ENCODE measurements at places on chromosomes 7 and 10.
A peak's percentile ranks its signal among the peaks of the same experiment; 100 is the strongest.

GRCh38 chr10:126160571-126160970 lies 227.7 kb downstream of the ADAM12 start:
- no peak for DNase-seq

DNA sequence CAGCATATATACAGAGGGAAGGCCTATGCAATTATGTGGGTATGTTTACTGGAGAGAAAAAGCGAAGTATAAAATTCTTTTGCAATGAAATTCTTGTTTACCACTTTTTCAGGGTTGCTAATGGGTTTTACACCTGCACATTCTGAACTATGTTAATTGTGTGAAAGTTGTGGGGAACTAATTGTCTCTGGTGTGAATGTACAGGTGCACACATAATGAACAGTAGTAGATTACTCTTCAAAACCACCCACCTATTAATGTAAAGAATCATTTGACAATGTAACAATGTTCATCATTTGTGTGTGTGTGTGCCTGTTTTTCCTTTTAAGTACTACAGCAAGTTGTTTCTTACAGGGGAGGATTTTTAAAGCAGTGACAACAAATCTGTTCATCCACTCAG lies 80.0 kb upstream of the FEZF1 start:
- DNase-seq, result no peak

GRCh38 chr7:116227678-116228239 lies 17.4 kb downstream of the TES start:
- DNase-seq, result no peak

GRCh38 chr7:67625257-67625737 lies 628.7 kb downstream of the TYW1 start:
- DNase-seq, result no peak

DNA sequence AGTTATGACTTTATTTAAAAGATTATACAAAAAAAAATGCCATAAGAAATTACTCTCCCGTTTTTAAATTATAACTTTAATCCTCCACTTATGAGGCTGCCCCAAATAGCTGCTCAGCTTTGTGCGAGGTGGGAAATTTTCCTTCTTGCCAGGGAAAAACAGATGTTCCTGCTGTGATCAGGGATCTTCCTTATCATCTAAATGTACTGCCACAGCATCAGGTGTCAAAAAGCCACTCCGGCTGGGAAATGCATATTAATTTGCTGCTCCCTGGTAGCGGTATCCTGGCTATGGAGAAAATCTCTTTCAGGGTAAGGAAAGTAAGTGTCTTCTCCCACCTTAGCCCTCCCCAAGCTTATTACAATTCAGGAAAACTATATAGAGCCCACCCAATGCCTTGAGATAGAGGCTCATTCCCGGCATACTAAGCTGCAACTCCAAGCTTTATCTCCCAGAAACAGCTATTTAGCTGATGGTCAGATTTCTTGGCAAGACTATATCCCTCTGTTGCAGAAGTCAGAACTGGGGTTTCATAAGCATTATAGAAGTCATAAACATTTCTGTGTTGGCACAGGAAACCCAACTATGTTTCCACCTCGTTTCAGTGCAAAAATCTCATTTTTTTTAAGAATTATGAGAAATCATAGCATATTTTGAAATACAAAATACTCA lies 360.4 kb downstream of the PARD3 start:
- DNase-seq, result no peak

GRCh38 chr7:24729365-24730017 lies 27.8 kb downstream of the GSDME start:
- no peak for DNase-seq

GRCh38 chr10:78663721-78664120 lies 405.0 kb upstream of the ZMIZ1 start:
- no peak for DNase-seq

GRCh38 chr10:19724287-19724686 lies 91.9 kb upstream of the PLXDC2 start:
- DNase-seq, result no peak

DNA sequence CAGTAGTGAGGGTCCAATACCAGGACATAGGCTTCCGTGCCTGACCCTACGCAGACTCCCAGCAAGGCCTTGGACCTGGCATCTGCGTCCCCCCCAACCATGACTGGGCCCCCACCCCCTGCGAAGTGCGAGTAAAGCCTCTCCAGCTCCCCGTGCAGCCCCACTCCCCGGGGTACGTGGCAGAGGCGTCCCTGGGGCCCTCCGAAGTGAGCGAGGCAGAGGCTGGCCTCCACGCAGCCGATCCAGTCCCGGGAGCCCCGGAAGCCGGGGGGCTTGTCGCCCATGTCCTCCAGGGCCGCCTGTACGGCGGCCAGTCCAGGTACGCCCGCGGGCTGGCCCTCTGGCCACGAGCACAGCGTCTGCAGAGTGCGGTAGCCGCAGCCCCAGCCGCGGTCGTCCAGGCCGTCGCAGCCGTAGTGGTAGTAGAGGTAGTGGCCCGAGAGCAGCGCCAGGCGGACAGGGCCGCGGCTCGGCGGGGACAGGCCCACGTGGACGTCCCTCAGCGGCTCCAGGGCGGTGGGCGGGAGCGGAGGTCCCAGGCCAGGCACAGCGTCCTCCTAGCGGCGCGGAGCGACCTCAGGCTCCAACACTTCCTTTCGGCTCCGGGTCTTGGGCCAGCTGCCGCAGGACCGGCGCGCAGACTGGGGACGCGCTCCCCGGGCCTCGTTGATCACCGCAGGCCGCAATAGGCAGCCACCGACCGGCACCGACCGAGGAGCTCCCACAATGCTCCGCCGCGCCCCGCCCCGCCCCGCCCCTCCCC lies at the start of gene UFSP1:
Gene UFSP1, minus strand, starts transcription at position 728 of the 763 bp plus-strand sequence. Its CDS starts 444 bp downstream, at position 284.
- no peak for DNase-seq

DNA sequence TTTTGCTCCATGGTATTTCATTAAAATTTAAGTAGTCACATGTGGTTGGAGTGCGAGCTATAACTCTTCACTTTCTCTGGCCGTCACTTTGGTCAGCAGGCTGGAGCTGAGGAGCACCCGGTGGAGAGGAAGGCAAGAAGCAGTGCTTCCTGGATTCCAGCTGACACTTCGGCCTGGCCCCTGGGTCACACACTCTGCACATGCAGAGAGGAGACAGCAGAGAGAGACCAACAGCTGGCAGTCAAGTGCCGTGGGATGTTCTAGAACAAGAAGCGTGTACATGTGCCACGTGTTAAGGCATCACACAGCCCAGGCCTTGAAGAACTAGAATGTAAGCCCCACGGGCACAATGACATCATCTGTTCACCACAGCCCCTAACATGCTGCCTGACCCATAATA lies 30.1 kb downstream of the PSAP start:
- no peak for DNase-seq

DNA sequence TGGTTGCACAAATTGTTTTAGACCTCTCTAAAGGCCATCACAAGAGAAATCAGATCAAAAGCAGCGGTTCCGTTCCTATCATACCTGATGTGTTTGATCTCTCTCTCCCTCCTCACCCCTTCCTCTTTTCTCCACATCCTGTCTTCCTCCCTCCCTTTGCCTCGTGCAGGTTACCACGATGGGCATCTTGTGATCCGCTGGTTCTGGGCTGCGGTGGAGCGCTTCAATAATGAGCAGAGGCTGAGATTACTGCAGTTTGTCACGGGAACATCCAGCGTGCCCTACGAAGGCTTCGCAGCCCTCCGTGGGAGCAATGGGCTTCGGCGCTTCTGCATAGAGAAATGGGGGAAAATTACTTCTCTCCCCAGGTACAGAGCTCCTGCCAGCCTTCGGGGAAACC lies 28.5 kb upstream of the STK17A start:
- peak; percentile 47 for DNase-seq

DNA sequence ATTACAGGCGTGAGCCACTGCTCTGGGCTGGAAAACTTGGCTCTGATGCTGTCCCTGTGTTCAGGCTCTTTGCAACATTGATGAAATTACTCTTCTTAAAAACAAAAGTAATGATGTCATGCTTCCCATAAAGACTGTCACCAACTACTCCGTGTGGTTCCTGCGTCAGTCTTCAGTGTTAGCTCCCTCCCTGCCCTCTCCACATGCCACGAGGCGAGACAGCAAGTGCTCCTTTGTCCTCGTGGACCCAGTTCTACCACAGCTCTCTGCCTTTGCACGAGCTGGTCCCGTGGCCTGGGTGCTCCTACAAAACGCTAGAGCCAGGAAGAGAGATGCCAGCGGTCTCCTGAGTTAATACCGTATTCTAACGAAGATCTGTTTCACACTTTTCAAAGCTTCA lies 194.5 kb downstream of the SDK1 start:
- DNase-seq, result no peak

- no peak for DNase-seq
Measured at GRCh38 chr7:149284343-149284742, 22.3 kb downstream of the ZNF783 start.

GRCh38 chr10:46019177-46019528 lies 11.3 kb downstream of the NCOA4 start:
- DNase-seq, result no peak

- no peak for DNase-seq
Measured at GRCh38 chr7:98162758-98163157, 48.5 kb upstream of the BHLHA15 start.

DNA sequence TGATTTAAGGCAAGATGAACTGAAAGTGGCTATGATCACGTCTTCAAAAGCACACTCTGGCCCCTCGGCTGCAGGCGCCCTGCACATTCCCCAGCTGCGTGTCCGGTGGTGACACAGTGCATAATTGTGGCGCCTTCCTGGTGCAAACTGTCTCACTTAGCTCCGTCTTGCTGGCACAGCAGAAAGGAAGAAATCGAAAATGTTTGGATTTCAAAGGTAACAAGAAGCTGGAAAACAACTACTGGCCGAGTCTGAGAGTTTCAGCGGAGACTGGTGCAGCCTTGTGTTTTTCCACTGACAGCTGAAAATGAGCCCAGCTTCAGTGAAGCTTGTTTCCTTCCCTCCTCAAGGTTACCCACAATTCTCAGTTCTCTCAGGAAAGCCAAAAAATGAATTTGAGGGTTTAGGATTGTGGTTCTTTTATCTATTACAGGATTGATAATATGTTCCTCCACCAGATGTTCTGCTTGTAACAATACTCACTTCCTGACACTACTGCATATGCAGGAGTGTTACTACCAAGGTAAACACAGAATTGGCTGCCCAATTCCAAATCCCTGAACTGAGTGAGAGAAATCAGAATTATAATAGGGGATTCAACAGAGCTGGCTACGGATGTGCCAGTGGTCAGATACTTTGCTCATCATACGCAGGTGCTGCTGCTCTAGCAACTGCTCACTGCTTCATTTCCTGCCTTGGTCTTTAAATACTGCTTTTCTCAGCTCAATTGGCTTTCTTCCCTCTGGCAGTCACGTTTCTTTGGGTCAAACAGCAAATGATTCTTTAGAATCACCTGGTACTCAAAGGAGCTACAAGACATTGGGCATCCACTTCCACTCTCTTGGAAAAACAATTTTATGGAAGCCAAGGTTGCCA lies 63.7 kb downstream of the TRUB1 start:
- no peak for DNase-seq

- DNase-seq, result no peak
Measured at GRCh38 chr7:21305455-21306235, 122.2 kb upstream of the SP4 start.

DNA sequence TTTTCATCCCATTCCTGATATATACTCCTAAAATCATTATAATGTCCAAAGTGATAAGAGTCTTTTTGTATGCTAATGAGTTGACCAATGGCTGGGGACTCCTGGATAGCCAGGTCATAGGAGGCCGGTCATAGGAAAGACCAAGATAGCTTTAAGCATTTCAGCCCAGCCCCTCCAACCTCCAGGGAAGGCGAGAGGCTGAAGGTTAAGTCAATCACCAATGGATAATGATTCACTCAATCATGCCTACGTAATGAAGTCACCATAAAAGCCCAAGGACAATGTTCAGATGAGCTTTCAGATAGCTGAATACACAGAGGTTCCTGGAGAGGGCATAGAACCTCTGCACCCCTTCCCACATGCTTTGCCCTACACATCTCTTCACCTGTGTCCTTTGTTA lies 75.7 kb downstream of the VWDE start:
- no peak for DNase-seq

- DNase-seq, result no peak
Measured at GRCh38 chr7:29344334-29344978, 149.9 kb downstream of the CHN2 start.

DNA sequence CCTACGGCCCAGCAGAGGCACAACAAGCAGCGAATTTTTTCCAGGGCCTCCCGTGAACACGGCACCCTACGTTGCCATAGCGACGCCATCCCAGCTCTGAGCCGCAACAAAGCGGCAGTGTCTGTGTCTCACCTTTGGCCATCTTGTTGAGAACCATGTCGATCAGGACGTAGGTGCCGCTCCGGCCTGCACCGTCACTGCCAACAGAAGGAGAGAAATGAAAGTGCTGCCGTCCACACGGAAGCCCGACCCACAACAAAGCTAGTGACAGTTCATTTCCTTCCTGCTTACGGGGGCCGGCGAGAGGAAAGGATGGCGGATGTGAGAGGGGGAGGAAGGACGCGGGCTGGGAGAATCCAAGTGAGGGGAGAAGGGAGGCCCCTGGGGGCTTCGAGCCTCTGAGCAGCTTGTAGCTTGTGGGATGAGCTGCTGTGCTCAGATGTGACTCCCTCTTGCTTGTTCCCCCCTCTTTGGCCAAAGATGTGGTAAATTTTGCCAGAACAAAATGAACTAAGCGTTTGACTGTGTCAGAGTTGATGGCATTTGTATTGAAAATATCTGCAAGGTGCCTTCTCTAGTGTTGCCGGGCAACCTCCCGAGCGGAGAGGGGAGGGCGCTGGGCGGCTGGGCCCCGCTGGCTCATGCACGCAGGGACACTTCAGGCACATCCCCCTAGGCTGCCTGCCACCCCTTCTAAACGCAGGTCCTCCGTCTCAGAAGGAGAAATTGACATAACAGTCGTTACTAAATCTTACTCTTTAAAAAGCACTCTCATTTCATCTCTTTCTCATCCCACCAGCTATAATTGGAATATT lies 232.2 kb downstream of the DNAJB6 start:
- peak; percentile 52 for DNase-seq

DNA sequence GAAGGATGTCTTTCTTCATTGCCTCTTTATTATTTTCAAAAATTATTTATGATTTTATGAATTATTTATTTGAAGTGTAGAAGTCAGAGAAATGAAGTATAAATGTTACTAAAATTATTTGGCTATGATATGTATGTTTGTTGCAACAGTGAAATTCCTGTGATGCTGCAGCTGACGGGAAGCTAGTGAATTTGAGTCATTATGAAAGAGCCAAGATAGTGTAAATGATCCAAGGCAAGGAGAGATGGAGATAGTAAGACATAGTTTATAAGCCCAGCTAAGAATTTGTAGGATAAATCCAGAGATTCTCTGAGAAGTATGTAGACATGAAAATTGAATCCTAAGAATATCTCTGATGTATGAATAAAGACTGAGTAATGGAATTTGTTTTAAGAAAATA lies 30.8 kb downstream of the CASD1 start:
- no peak for DNase-seq

GRCh38 chr10:43137717-43138020 lies 576 bp upstream of the CSGALNACT2 start:
- DNase-seq, result peak; percentile 50

- peak; percentile 13 for DNase-seq
Measured at GRCh38 chr10:122279725-122280141, 8.6 kb downstream of the BTBD16 start.

GRCh38 chr7:1691601-1692514 lies 21.8 kb downstream of the ELFN1 start:
- DNase-seq, result no peak

GRCh38 chr7:32143301-32143700 lies 73.1 kb upstream of the PDE1C start:
- no peak for DNase-seq

All from T-helper 2 cell (primary cell).